ENCODE measurements at places on chromosomes 7 and 10. TPM values are rescaled to one million over a fixed set of nuclear protein-coding genes. Genes with fewer than 3 reads are reported as not detected.

DNA sequence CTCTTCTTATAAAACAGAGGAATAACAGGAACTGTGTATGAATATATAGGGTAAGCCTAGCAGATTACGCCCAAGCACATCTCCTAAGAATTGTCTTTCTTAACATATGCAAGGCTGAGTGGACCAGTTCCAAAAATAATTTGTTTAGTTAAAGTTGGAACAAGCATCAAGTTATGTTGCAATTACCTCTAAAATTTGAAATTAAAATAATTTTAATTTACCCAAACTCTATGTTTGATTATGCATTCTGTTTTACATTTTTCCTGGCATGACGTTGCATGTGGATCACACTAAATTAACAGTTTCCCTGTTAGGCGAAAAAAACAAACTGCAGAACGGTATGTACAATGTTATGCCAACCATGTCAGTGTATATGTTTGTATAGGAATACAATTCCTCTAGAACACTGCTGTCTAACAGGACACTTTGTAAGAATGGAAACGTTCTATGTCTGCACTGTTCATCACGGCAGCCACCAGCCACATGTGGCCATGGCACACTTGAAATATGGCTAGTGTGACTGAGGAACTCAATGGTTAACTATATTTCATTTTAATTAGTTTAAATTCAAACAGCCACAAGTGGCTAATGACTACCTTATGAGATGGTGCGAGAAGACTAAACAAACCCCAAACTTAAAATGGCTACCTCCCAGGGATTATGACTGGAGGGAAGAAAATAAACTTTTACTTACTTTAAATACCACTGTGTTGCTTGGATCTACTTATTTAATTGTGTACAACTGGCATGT lies 281.1 kb upstream of the KLF14 start:
- no peak for DNase-seq

GRCh38 chr10:59387951-59388670 lies 25.8 kb upstream of the FAM13C start:
- DNase-seq: no peak

GRCh38 chr7:31105256-31105950 lies 53.3 kb downstream of the ADCYAP1R1 start:
- no peak for DNase-seq

DNA sequence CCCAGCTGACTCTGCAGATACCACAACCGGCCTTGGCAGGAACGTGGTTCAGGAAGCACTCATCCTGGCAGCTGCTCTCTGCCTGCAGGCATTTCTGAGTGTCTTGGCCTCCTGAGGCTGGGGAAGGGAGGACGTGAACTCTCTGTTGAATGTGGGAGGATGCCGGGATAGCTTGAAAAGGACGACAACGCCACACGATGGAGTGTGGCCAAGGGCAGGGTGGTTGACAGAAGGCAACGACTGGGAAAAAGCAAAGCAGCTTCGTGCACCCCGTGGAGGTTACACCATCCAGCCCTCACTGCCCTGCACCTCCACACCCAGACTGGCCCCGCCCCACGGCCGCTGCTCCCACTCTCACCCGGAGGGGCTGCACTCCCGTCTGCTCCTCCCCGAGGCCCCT lies 466.1 kb upstream of the FOXK1 start:
- peak; percentile 90 for DNase-seq

The ZP3 gene
- not detected for total RNA-seq

- DNase-seq: no peak
Observed at GRCh38 chr10:110563132-110563531, 4.4 kb upstream of the SMC3 start.

DNA sequence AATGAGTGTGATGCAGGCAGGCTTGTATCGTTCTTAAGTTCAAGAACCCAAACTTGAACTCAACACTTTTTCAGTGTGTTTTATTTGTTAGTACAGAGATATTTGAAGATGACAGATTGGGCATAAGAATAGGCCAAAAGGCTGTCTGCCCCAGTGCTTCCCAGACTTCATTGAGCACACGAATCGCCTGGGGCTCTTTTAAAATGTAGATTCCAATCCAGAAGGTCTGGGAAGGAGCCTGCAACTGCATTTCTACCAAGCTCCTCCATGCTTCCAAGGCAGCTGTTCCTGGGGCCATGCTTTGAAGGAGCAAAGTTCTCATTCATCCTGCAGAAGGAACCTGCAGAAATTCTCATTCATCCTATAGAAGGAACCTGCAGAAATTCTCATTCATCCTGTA lies 114.5 kb upstream of the INSYN2A start:
- no peak for DNase-seq

The PHTF2 gene
- 52.6 TPM for total RNA-seq

GRCh38 chr10:16952080-16952479 lies 134.9 kb upstream of the RSU1 start:
- no peak for DNase-seq

GRCh38 chr10:121681997-121682687 lies 83.9 kb upstream of the FGFR2 start:
- no peak for DNase-seq

DNA sequence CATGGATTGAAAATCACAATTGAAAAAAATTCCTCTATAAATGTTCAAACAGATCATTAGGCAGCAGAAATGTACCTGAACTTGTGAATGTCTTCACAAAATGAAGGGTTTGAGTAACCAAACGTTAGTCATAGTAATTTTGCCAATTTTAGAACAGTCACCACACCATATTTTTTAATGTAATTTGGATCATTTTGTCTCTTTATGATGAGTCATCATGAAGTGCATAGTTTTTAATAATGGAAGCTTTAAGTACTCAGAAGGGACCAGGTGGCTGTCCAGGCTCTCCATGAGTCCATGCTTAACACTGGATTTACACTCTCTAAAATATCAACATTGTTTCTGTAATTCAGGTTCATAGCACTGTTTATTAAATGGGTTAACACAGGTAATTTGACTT lies 219.2 kb downstream of the ETV1 start:
- DNase-seq: no peak

The C10orf105 gene
- not detected for total RNA-seq

GRCh38 chr10:78745441-78745840 lies 323.3 kb upstream of the ZMIZ1 start:
- no peak for DNase-seq

DNA sequence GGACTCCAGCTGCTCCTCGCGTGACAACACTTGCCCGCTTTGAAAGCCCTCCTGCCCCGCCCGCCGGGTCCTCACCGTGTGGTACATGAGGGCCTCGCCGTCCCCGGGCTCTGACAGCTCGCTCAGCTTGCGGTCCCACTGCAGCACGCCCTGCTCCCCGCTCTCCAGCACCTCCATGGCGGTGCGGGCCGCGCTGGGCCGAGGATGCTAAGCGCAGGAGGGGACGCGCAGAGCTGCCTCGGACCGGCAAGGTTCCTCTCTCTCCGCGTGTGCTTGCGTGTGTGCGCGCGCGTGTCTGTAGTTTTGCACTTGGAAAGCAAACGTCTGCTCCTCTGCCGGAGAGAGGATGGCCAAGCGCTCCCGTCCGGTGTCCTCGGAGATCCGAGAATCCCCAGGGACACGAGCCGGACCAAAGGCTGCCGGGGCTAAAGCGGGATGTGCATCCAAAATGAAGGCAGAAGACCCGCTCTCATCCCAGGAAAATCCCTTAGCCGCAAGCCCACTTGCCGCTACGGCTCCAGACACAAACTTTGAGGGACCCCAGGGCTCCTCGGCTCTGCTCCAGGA lies at the start of gene CREB3L2:
TSS of gene CREB3L2 (minus strand) at position 558 of the 567 bp plus-strand sequence. CDS start at position 177, 381 bp downstream.
- peak; percentile 95 for DNase-seq

The TMEM196 gene
- total RNA-seq: not detected

The PLAC9 gene
- total RNA-seq: 121 TPM

DNA sequence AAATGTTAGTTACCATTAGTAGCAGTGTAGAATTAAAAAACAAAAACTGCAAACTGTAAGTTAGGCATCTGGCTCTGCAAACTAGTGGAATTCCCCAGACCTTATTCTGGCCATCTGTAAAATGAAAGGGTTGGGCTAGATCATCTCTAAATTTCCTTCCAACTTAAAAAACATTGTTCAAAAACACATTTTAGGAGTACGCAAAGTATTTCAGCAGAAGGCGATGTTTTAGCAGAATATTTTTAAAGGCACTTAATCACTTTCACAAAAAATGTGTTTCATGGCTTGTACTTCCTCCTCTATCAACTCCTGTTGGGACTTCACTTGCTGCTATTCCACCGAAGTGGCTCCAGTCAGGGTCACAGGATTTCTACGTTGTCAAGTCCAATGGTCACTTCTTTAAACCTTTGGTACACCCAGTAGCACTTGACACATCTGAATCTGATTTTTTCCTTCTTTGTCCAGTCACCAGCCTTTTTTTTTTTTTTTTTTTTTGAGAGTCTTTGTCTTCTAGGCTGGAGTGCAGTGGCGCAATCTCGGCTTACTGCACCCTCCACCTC lies 169.0 kb downstream of the AHR start:
- DNase-seq: no peak

- DNase-seq: peak; percentile 88
Observed at GRCh38 chr7:105244594-105244993, 144.1 kb downstream of the SRPK2 start.

- no peak for DNase-seq
Observed at GRCh38 chr10:97412891-97413304, 11.8 kb upstream of the RRP12 start.

GRCh38 chr10:2882628-2883027 lies 184.7 kb upstream of the PFKP start:
- no peak for DNase-seq

- DNase-seq: no peak
Observed at GRCh38 chr7:43484678-43485395, 98.1 kb upstream of the STK17A start.

DNA sequence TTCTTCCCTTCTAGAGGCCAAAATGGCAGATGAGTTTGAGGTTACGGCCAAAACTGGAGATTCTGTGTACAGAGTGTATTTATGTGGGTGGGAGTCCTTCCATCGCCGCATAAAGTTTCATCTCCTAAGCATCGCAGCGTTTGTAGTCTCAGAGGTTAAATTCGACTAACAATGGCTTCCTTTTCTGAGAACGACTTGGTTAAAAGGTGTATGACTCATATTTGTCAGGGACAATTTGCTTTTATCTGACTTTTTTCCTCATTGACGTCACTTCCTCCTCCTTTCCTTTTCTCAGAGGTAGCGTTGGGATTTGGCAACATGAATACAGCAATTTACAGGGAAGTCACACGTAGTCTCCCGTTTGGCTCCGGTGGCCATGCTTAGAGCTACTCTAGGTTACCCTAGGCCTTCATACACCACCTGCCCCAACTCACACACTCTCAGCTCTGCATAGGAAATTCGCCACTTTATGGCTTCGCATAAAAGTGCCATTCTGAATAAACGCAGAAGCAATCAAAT lies 37.6 kb upstream of the TCF7L2 start:
- DNase-seq: no peak

The GOLGA7B gene
- 0.13 TPM for total RNA-seq

The C1GALT1 gene
- 27.7 TPM for total RNA-seq

The CD36 gene
- total RNA-seq: 0.39 TPM

GRCh38 chr7:90886416-90886815 lies 290.3 kb downstream of the CDK14 start:
- DNase-seq: no peak

- no peak for DNase-seq
Observed at GRCh38 chr10:120806081-120806480, 45.1 kb upstream of the WDR11 start.

- peak; percentile 86 for DNase-seq
Observed at GRCh38 chr10:133335246-133336117, 1.2 kb downstream of the CALY start.

DNA sequence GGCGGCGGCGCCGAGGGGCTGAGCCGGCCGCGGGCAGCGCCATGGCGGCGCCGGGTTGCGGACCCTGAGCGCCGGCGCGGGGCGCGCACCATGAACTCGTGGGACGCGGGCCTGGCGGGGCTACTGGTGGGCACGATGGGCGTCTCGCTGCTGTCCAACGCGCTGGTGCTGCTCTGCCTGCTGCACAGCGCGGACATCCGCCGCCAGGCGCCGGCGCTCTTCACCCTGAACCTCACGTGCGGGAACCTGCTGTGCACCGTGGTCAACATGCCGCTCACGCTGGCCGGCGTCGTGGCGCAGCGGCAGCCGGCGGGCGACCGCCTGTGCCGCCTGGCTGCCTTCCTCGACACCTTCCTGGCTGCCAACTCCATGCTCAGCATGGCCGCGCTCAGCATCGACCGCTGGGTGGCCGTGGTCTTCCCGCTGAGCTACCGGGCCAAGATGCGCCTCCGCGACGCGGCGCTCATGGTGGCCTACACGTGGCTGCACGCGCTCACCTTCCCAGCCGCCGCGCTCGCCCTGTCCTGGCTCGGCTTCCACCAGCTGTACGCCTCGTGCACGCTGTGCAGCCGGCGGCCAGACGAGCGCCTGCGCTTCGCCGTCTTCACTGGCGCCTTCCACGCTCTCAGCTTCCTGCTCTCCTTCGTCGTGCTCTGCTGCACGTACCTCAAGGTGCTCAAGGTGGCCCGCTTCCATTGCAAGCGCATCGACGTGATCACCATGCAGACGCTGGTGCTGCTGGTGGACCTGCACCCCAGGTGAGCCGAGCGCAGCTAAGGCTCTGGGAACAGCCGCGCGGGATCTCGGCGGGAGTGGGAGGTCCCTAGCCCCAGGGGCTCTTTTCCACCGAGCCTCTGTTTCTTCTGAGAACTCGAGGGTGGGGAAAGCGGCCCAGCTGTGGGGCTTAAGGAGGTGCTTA lies at the start of gene GPR26:
TSS of gene GPR26 (plus strand) at position 38 of the 919 bp plus-strand sequence. CDS start at position 91, 53 bp downstream.
- no peak for DNase-seq

DNA sequence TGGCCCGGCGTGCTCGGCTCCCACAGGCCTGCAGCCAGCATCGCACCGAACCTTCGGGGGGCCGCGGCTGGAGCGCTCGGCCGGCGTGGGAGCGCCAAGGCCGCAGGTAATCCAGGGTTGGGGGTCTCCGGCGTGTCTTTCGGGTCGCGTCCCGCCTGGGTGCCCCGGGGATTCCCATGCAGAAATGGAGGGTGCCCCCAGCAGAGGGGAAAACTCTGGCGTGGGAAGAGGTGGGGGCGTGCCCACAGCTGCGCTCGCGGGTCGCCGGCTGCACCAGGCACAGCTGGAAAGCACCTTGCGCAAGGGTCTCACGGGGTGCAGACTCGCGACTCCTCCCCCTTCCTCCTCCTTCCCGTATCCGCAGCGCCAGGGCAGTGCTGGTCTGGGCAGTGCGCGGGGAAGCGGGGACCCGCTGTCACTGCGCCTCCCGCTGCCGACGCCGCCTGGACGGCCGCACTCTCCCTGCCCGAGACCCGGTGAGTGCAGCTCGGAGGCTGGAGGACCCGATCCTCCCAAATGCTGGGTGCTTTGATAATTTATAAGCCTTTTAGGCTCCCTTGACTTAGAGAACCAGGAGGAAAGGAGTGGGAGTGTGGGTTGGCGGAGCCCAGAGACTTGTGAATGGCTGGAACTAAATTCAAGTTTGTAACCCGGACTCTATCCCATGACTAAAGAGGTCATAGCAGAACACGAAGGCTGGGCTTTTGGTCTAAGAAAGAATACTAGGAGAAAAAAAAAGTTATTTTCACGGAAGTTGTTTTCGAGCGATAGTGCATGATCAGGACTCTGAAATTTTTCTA lies 489 bp downstream of the MAP3K8 start:
- peak; percentile 90 for DNase-seq

The CCL24 gene
- total RNA-seq: not detected

All from chondrocyte (in vitro differentiated cells).